ENCODE measurements at places on chromosomes 5 and 9. TPM values are rescaled to one million over a fixed set of nuclear protein-coding genes. Genes with fewer than 3 reads are reported as not detected.

Gene CCIN
- total RNA-seq = not detected

- peak within 1 kb of the TSS; percentile 88 for H3K4me3 ChIP-seq
- H3K36me3 ChIP-seq = peaks cover 24% of the 10 kb centered on the region
- peak; percentile 67 for DNase-seq
- peak within 1 kb of the TSS; percentile 86 for H3K27ac ChIP-seq
- H3K27me3 ChIP-seq = peaks cover 4% of the 10 kb centered on the region
- H3K4me1 ChIP-seq = peaks cover 12% of the 10 kb centered on the region
Observed at GRCh38 chr9:111525056-111525977, at the start of gene ZNF483. Gene ZNF483 (plus strand): TSS chr9:111525179. CDS start chr9:111527396, 2,217 bp downstream.

DNA sequence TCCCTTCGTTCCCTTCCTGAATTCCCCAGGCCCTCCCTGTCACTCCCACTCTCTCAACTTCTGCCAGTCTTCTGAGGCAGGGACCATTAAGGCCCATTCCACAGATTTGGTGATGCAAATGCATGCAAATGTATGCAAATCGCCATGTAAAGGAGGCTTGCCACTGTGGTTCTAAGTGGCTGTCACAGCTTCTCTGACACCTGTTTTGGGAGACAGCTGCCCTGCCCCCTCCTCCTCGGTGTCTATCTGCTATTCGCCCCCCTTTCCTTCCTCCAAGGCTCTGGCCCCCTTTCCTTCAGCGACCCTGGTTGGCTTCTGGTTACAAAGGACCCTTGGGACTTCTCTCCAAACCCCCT, 10.5 kb upstream of the ARAP3 start:
- H3K27me3 ChIP-seq = peaks cover 12% of the 10 kb centered on the region
- no peak overlapping the region for H3K27ac ChIP-seq
- H3K36me3 ChIP-seq = no peaks in the 10 kb centered on the region
- peak overlapping the region; percentile 73 for H3K4me3 ChIP-seq
- no peak for DNase-seq
- peaks cover 17% of the 10 kb centered on the region for H3K4me1 ChIP-seq

- H3K36me3 ChIP-seq = no peaks in the 10 kb centered on the region
- H3K4me1 ChIP-seq = no peaks in the 10 kb centered on the region
- H3K4me3 ChIP-seq = no peak overlapping the region
- DNase-seq = no peak
Observed at GRCh38 chr5:15615859-15616258, 115.9 kb downstream of the FBXL7 start.

DNA sequence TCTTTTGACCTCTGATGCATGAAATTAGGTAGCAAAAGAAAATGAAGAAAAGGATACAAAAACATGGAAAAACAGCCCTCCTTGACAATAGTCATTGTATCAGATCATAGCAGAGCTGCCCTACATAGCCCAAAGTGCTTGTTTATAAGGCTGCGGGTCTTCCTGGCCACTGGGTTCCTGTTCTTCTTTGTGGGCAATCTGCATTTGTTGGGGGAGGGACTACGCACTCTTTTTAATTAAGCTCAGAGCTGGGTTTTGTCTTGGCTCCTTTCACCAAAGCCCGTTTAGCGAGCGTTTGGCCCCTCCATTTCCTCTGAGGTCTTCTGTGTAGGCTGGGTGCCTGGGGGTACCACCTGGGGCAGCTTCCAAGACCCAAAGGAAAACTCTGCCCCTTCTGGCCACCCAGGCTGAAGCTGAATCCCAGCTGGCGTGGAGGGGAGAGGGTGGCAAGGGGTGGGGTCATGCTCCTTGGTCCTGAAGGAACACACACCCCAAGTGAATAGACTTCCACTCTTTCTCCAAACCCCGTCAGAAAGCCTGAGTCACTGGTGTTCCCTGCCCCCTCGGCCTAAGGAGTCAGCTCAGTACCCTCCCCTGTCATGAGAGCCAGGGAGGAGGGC, 6.5 kb upstream of the PAX5 start:
- peaks cover 68% of the 10 kb centered on the region for H3K27me3 ChIP-seq
- peaks cover 17% of the 10 kb centered on the region for H3K4me1 ChIP-seq
- DNase-seq = no peak
- H3K27ac ChIP-seq = no peak overlapping the region

GRCh38 chr5:88819301-88819999, 63.5 kb downstream of the MEF2C start:
- H3K4me1 ChIP-seq = peaks cover 2% of the 10 kb centered on the region
- H3K36me3 ChIP-seq = no peaks in the 10 kb centered on the region
- H3K27me3 ChIP-seq = peaks cover 12% of the 10 kb centered on the region

Measured in activated naive CD8-positive, alpha-beta T cell treated with anti-CD3 and anti-CD28 coated beads for 36 hours (primary cell).